ENCODE measurements at places on chromosomes 3 and 15.

GRCh38 chr15:72147418-72147817 lies 29.2 kb downstream of the SENP8 start:
- no peak for DNase-seq

DNA sequence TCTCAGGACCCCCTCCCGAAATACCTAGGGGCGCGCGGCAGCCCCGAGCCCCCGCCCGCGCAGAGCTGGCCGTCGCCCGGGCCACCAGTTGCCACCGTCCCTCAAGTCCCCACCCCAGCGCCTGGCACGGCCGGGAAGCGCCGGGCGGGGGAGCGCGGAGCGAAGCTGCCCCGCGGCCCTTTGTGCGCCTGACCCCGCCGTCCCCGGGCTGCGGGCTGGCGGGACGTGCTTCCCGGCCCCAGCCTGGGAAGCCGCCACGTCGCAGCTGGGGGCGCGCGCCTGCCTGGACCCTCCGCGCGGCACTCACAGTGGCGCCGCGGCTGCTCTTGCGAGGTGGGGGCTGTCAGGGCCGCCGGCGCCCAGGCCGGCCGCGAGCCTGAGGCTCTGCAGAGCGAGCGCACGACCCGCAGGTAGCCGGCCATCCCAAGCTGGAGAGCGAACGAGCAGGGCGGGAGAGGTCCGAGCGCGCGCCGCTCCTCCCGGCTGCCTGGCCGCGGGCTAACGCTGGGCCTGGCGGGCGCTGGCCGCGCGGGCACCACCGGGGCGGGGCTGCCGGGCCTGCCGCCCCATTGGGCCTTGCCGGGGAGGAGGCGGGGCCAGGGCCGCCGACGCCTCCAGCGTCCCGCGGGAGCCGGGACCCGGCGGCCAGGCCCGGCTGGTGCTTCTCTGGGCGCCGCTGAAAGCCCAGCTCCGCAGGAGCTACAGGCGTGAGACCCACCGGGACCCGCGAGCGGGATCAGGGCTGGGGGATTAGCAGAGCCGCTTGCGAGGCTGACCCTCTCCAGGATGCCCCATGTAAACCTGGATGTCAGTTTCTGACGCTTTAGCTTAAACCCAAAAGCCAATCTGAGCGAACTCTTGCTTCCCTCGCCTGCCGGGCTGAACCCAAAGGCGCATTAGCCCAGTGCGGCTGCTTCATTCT lies at the start of gene IDH2:
IDH2 (minus strand) TSS at position 500 of the 922 bp plus-strand sequence; CDS start at position 422, 78 bp downstream.
- peak; percentile 68 for DNase-seq

- no peak for DNase-seq
Measured at GRCh38 chr3:51673181-51673801, 2.2 kb downstream of the TEX264 start.

DNA sequence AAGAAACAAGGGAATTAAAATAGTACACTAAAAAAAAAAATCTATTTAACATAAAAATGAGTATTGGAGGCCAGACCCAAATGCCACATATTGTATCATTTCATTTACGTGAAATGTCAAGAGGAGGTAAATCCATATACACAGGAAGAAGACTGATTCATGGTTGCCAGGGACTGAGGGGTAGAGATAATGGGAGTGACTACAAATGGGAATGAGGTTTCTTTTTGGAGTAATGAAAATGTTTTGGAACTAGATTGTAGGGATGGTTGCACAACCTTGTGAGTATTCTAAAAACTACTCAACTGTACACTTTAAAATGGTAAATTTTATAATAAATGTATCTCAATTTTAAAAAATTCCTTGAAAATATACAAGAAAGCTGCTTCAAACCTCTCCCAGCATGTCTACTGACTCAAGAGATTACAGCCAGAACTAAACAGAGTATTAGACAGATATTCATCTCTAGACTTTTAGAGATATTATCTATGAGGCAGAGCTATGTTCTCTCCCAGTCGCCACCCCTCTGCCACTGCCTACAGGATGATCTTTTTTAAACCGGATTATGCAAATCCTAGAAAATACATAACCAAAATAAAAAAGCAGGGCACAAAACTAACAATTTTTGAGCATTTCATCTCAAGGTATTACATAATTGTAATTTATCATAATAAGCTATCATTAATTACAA lies 6.2 kb downstream of the HLTF start:
- DNase-seq: peak; percentile 79

DNA sequence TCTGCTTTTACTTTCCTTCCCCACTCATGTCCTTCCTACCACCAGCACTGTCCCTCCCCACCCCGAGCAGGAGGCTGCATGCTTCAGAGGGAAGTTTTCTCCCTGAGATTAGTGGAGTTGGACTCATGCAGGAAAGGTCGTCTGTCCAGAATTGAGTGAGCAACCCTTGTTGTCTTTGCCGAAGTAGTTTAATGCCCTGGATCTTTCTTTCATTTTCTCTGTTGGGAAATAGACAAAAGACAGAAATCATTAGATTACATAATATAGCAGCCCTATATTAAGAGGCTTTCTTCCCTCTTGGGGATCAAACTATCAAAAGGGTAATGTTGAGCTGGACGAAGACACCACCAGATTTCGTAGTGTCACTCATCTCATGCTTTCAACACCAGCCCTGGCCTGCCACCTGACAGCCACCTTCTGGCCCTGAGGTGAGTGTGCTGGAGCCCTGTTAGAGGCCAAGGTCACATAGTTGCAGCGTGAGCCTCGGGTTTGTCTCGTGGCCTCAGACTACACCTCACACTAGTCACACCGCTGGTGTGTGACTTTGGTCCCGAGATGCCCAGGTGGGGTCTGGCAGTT lies 231.0 kb downstream of the ITPR1 start:
- no peak for DNase-seq

GRCh38 chr3:149648525-149648924 lies 9.3 kb downstream of the WWTR1 start:
- peak; percentile 70 for DNase-seq

- no peak for DNase-seq
Measured at GRCh38 chr3:9141928-9142289, 107.5 kb downstream of the SRGAP3 start.

DNA sequence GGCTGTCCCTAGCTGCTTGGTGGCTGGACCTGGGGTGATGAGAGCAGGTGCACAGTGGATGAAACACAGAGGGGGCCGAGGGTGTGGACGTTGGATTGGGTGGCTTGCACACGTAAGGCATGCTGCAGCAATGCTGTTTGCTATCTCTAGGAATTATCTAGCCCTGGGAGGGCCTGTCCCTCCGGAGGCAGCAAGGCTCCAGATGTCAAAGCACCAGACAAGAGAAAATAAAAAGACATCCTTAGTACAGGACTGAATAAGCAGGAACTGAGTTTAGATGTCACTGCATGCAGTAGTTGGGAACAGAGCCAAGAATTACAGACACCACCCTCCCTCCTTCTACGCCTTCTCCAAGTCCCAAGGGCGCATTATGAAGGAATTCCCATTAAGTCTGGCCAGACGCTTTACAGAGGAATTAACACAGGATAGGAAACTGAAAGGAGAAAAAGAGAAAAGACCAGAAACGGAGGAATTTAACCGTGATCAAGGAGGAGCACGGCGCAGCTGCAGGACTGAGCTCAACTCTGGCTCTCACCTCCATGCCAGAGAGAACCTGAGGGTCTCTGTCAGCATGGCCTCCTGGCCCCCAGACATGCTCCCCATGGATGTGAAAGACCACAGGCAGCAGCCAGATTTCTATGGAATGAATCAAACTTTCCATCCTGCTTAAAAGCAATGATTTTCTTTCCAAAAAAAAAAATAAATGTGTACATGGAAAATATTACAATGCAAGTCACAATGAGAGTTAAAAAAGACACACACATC lies 13.8 kb downstream of the ATP10A start:
- peak; percentile 85 for DNase-seq

- DNase-seq: peak; percentile 13
Measured at GRCh38 chr3:150797155-150797554, 34.2 kb upstream of the SIAH2 start.

DNA sequence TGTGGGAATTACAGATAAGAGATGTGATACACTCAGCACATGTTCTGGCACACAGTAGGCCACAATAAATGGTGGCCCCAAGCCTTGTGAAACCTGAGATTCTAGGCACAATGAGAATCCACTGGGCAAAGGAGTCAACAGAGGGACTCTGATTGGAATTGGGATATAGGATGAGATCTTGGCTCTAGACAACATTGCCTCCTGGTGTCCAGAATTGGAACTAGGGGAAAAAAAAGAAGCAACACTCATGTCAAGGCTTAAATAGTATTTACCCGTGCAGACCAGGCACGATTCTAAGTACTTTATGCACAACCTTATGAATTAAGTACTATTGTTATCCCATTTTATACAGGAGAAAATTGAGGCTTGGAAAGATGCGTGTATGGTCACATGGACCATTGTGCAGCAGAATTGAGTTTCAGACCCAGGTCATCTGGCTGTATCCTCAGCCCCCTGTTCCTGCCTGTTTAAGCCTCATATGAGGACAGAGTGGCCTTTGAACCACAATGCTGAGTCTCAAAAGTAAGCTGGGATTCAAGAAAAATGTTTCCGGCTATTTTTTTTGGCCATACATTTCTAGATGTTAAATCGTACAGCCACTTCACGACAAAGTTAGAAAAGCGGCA lies 124.8 kb downstream of the SV2B start:
- peak; percentile 41 for DNase-seq

DNA sequence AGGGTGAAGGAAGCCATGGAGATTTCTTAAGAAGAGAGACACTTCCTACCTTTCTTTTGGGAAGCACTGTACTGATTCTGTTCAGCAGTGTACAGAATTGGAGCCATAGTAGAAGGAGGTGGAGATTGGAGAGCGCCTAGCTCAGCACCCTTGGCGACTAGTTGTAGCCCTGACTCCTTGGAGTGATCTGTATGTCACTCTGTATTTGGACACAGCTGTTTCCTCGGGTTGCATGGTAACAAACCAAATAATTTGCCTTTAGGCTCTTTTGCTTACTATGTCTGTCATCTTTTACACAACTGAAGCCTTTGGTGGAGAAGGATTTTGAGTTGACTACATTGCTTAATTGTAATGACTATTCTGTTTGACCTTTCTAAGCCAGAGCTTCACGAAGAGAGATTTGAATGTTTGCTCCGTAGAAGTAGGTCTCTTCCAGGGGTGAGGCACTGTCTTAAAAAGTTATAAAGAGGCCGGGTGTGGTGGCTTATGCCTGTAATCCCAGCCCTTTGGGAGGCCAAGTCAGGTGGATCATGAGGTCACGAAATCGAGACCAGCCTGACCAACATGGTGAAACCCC lies 77.1 kb downstream of the AKAP13 start:
- DNase-seq: no peak

- peak; percentile 97 for DNase-seq
Measured at GRCh38 chr3:141370065-141370533, 1.8 kb downstream of the ZBTB38 start.

- DNase-seq: no peak
Measured at GRCh38 chr3:196603683-196604082, 35.2 kb downstream of the FBXO45 start.

- DNase-seq: no peak
Measured at GRCh38 chr3:112579232-112579631, 17.4 kb downstream of the SLC35A5 start.

- peak; percentile 16 for DNase-seq
Measured at GRCh38 chr3:171142985-171143384, 116.5 kb upstream of the SLC2A2 start.

DNA sequence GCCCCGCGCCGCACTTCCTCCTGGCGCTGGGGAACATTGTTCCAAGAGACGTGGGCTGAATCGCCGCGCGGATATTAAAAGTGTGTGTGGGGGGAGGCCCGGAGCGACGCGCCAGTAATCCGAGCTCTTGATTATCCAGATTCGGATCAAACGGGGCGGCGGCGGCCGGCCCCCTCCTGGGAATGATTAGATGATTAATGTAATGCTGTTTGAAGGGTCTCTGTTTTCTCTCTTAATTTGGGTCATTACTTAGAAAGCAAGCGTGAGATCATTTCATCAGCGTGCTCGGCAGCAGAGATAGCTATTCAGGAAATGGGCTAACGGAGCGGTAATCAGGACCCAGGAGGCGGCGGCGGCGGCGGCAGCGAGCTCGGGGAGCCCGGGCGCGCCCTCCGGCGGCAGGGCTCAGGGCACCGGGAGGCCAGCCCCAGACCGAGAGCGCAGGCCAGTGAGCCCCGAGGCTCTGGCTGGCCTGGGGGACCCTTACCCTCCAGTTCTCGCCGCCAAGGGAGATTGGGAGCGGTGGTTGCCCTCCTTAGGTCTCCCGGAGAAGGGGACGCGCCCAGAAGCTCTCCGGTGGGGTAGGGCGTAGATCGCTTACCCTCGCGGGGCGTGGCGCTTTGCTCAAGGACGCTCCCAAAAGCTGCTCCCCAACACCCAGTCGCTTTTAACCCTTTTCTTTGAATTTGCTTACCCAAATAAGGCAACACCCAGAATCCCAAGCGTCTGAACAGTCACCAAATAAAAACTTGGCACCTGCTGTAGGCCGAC lies 4.5 kb downstream of the FEZF2 start:
- DNase-seq: no peak

DNA sequence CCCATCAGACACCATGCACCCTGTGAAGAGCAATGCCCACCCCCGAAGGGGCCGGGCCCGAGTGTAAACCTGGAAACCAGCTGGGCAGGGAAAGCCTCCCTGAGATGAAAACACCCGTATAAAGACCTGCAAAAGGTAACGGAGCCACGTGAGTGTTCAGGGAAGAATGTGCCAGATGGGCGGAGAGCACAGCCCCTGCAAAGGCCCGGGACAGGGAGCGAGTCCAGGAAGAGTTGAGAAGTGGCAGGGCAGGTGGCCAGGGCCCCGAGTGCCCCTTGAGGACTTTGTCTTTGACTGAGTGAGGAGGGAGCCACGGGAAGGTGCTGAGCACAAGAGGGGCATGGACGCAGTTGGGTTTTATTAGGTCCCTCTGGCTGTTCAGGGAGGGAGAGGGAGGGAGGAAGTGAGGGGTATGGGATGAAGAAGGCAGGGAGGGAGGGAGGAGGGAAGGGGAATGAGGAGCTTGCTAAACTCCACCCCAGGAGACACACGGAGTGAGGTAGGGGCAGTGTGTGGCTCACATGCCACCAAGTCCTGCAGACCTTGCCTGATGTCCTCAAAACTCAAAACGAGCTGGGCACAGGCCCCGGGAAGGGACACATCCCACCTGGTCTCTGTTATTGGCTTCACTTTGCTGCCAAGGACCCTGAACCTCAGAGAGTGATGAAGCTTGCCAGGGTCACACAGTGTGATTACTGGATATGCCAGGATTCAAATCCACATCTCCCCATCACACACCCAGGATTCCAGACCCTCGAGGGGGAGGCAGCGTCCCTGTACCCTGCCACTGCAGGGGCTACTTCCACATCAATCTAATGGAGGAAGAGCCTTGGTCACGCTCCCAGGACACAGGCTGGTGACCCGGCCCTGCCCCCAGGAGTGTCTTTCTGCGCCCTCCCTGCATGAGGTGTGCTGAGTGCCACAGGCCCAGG lies 49.1 kb upstream of the IQSEC1 start:
- no peak for DNase-seq
